ENCODE measurements at places on chromosomes 5 and 9.

DNA sequence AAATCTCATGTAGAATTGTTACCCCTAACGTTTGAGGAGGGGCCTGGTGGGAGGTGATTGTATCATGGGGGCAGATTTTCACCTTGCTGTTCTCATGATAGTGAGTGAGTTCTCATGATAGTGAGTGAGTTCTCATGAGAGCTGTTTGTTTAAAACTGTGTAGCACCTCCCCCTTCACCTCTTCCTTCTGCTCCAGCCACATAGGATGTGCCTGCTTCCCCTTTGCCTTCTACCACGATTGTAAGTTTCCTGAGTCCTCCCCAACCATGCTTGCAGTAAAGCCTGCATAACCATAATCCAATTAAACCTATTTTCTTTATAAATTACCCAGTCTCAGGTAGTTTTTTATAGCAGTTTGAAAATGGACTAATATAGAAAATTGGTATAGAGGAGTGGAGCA lies 1783.7 kb upstream of the CDH9 start:
- DNase-seq, result no peak

DNA sequence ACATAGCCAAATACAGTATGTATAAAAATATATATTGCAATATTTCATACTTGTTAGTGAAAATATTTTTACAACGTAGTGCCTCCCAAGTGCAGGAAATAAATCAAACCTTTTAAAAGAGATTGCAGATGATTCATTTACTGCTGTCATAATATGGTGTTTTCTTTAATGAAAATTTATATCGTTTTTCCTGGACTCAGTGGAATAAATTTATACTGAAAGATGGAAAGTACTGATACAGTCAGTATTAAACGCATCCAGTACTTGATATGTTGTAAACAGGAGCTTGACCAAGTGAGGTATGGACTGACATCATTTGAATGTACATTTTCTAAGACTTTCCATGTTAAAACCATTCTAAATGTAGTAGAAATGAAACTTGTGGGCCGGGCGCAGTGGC lies 143.4 kb upstream of the ZNF608 start:
- DNase-seq, result no peak

DNA sequence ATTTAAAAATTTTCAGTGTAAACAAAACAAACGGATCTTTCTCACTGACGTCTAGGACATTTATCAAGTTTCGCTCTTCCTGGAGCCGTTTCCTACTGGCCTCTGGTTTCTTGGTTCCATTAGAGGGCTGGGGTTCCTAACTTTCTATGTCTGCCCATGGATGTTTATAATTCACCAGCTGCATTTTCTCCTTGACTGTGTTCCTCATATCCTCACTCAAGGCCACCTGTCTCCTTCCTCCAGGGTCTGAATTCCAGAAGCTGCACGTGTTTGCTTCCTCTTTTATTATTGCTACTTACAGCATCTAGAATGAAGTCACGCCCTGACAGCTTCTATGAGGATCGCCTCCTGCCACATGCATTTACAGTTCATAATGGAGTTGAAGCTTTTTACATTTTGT lies 74.1 kb upstream of the BASP1 start:
- no peak for DNase-seq

- no peak for DNase-seq
Measured at GRCh38 chr5:40669606-40670390, 9.9 kb upstream of the PTGER4 start.

Data from CD4-positive, alpha-beta T cell treated with Interleukin-6 at 100 ng/mL for 8 hours (primary cell).